Smooth muscle cell of the umbilical artery (primary cell): ENCODE measurements at places on chromosomes 1 and 21. TPM values are rescaled to one million over a fixed set of nuclear protein-coding genes. Genes with fewer than 3 reads are reported as not detected.

Gene TGFB2
- total RNA-seq = 9.5 and 36.2 TPM in 2 replicates

Gene CTTNBP2NL
- 13.7 and 28.8 TPM in 2 replicates for total RNA-seq

Gene C1orf174
- total RNA-seq = 24.3 and 29.5 TPM in 2 replicates

Gene FAM78B
- 0.32 TPM in 1 of 2 replicates, not detected in the other for total RNA-seq

Gene PLPPR4
- under 0.01 TPM in 1 of 2 replicates, not detected in the other for total RNA-seq
